ENCODE measurements at places on chromosomes 12 and 14. TPM values are rescaled to one million over a fixed set of nuclear protein-coding genes. Genes with fewer than 3 reads are reported as not detected.
A peak's percentile ranks its signal among the peaks of the same experiment; 100 is the strongest.

SLCO1B1 gene
- not detected for total RNA-seq

KIAA0586 gene
- total RNA-seq: 30.2 TPM

FGD4 gene
- total RNA-seq: 4.7 TPM

KCNH3 gene
- under 0.01 TPM for total RNA-seq

DNA sequence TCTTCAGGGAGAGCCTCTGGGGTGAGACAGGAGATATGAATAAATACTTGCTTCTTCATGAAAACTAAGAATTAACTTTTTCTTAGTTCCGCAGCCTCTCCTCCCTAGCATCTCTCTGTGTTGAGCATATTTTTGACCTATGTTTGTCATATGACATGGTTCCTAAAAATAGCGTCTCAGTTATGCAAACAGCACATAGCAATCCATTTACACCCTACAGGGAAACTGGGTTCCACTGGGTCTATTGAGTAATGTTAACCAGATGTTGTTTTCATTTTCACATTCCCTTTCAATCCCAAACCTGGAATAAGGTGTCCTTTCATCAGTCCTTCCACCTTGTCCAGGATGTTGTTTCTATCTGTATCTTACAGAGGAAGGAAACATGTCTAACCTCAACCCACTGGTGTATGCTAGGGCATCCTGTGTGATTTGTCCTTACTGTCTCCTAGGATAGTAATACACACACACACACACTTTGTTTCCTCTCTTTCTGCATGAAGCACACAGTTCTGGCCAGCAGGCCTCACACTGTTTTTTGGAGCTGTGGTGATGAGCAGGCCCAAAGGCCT lies 1543.5 kb downstream of the AACS start:
- DNase-seq: peak; percentile 69

DNA sequence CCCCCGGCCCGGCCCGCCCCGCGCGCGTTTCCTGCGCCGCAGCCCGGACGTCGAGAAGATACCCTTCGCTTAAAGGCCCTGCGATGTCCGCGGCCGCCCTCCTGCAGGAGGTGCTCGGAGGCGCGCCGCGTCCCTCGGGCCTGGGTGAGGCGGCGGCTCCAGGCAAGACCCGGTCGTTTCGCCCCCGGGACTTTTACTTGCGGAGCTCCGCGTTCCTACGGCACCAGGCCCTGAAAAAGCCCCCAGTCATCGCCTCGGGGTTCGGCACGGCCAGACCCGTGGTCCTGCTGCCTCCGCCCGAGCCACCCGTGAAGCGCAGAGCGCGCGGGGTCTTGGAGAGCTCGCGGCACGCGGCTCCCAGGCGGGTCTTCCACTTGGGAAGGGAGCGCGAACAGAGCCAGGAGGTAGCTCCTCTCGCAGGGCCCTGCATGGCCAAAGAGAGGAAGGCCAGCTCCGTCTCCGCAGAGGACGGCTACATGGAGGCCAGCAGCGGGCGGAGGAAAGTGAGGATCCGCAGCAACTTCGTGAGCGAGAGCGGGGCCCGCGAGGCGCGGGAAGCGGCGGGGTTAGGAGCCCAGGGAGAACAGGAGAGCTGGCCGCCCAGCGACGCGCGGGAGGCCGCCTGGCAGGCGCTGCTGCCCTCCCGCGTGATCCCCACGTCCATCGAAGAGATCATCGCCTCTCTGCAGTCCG lies 26.9 kb downstream of the TTC6 start:
- peak; percentile 33 for DNase-seq

DNA sequence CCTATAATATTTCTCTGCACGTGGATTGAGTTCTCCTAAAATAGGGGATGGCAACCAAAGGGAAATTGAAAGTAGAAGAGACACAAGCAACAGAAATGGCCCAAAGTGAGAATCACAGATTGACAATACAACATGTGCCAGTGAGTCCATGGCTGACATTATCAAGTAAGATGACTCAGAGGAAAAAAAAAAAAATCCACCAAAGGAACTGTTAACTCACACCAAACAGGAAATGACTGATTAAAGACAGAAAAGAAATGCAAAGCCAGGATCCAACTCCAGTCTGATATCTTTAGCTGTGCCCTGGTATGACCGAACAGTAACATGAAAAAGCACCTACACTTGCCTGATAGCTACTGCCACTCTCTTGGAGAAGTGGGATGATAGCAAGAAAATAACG lies 485.0 kb downstream of the PRKD1 start:
- DNase-seq: peak; percentile 42

GRCh38 chr14:61699027-61699426 lies 3.7 kb downstream of the HIF1A start:
- no peak for DNase-seq

DNA sequence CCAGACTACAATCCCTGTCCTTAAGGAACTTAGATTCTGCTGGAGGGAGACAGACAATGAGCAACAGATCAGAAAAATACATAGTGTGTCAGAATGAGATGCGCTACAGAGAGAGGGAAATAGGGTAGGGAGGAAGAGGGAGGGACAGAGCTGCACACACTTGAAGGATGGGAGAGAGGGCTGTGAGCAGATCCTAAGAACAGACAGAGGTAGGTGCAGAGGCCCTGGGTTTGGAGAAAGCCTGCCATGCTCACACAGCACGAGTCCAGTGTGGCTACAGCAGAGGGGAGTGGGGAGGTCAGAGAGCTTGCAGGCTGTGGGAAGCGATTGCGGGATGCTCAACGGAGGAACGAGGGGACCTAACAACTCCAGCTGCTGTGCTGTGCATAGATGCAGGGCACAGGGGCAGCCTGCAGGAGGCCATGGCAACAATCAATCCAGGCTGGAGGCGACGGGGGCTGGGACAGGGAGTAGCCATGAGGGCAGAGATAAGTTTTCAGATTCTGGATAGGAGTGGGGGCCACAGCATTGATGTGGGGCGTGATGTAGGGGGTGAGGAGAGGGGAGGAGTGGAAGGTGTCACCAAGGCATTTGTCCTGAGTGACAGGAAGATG lies 20.7 kb downstream of the FAIM2 start:
- DNase-seq: no peak

GRCh38 chr14:22552001-22552826 lies 36.8 kb downstream of the DAD1 start:
- no peak for DNase-seq

- DNase-seq: peak; percentile 56
These were observed at the start of gene EEF1AKMT3 for GRCh38 chr12:57772429-57773322. TSS of gene EEF1AKMT3 (plus strand) at chr12:57772614. CDS start at chr12:57772725, 111 bp downstream.

- no peak for DNase-seq
These were observed 78.7 kb downstream of the HELB start for GRCh38 chr12:66380769-66381535.

GRCh38 chr12:89085421-89085820 lies 266.9 kb downstream of the DUSP6 start:
- no peak for DNase-seq

GRCh38 chr12:37547611-37548010 lies 769.0 kb upstream of the ALG10B start:
- no peak for DNase-seq

GRCh38 chr14:32224737-32225377 lies 21.8 kb upstream of the RNU6-8 start:
- peak; percentile 80 for DNase-seq

DNA sequence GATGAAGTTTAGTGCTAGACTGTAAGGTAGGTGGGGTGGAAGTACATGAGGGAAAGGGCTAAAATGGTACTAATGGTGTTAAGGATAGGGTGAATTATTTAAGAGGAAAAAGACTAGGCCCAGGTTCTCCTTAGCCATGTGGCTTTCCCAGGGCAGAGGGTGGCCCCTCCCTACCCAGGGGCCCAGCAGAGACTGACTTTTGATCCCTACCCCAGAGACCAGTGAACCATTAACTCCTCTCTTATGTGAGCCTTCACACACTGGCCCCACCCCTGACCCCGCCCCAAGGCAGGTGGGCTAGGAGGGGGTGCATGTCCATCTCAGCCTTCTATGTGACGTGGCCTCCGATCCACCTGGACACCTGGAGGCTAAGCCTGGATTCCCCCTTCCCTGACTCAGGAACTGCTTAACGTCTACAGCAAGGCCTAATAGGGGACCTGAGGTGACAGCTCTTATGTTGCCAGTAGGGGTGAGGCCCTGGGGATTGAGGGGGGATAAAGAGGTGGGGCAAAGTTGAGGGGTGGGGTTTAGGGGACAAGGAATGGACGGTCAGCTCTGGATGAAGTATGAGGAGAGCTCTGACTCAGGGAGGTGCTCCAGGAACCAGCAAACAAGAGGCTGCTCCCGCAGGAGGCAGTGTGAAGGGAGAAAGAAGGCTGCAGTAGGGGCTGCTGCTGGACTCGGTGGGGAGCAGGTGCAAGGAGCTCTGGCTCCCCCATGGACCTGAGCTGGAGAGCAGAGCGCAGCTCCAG lies 757 bp downstream of the SLC39A5 start:
- DNase-seq: no peak

- DNase-seq: no peak
These were observed 104.1 kb downstream of the VEZT start for GRCh38 chr12:95321516-95322246.

GRCh38 chr14:57753821-57754220 lies 112.1 kb downstream of the SLC35F4 start:
- DNase-seq: no peak

GRCh38 chr12:57934819-57935218 lies 6.5 kb upstream of the ATP23 start:
- DNase-seq: no peak
